ENCODE measurements at places on chromosomes 7 and 10.

DNA sequence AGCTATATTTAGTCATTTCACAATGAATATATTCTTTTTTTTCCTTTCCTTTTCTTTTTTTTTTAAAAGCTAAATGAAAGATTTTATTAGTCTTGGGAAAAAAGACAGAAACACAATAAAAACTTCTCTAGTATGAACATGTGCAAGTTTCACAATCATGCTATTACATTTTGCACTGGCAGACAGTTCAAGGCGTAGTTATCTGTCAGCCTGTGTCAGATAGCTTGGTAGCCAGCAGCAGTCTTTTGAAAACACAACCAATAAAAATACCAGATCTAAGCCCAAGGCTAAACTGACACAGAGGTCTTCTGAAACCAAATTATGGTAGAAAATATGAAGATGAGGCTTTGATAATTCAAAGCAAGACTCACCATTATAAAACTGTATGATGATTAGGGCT, 205.8 kb upstream of the TEX47 start:
- DNase-seq: no peak

- DNase-seq: no peak
Measured at GRCh38 chr10:100507357-100507732, 12.3 kb downstream of the SEC31B start.

DNA sequence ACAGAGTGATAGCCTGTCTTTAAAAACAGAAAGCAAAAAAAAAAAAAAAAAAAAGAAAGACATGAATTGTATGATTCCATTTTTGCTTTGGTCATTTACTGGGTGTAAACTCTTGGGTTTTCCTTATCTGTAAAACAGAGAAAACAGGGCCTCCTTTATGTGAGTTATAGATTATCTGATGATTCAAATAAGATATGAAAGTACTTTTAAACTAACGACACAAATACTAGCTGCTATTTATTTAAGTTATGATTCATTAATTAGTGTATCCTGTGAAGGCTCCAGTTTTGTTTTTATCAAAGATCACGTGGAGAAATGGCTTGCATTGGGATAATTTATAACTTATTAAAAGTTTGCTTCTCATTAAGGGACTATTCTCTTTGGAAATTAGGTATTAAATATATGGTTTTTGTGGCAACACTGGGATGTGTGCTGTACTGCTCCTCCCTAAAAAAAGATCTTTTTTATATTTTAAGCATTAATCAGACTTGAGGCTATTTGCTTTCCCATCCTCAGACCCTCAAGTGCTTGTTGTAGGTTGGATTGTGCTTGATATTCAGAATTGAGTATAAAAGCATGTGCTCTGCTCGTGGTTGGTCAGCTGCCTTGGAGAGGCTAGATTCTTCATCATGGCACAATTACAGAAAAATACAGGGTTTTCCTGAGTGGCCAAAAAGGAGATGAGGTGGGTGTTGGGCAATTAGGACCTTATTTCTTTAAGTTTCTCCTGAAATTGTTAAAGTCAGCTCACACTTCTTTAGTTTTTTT, 39.9 kb downstream of the NRG3 start:
- DNase-seq: no peak

GRCh38 chr10:35961501-35961900, 319.4 kb upstream of the FZD8 start:
- DNase-seq: no peak

GRCh38 chr7:72055426-72055825, 356.7 kb downstream of the CALN1 start:
- DNase-seq: no peak

DNA sequence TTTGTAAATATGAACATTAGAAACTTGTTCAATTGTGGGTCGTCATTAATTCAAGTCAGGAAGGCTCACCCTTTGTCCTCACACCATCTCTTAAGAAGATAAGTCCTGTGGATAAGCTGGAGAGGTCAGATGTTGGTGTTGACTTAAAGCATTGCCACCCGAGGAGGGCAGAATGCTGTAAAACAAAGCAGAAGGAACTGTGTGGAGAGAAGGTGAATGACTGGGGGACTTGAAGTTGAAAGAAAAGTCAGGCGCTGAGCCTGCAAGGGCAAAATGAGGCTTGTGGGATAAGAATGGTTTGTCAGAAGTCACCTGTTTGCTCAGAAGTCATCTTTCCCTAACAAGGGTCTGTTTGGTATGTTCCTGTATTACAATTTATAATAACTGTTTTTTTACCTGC, 9.1 kb downstream of the RPA3 start:
- no peak for DNase-seq

GRCh38 chr10:124573726-124574455, 112.3 kb downstream of the LHPP start:
- DNase-seq: no peak

- no peak for DNase-seq
Measured at GRCh38 chr10:50438049-50438936, 185.5 kb downstream of the SGMS1 start.

DNA sequence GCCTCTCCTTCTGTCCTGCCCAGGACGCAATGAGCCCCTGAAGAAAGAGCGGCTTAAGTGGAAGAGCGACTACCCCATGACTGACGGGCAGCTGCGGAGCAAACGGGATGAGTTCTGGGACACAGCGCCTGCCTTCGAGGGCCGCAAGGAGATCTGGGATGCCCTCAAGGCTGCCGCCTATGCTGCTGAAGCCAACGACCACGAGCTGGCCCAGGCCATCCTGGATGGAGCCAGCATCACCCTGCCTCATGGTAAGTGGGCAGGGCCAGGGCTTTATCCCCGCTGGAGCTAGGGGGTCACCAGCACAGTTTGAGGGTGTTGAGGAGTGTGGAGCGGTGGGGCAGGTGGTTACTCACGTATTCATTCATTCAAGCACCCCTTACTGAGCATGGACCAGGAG, 4.7 kb upstream of the ANKRD2 start:
- DNase-seq: no peak

DNA sequence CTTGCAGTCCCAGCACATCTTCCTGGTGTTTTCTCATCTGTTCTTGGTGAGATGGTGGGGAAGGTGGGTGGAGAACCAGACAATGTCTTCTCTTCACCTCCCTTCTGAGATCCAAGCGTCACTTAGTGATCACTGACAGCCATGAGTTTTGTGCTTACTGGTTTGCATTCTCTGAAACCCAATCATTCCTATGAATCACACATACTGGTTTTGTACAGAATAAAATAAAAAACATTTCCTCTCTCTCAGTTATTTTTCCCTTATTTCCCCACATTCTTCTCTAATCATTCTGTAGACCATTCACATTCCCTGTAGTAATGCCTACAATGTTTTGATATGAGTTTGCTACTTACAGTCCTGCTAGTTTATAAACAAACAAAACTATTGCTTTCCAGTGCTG, 143.8 kb upstream of the SLC13A1 start:
- DNase-seq: no peak

DNA sequence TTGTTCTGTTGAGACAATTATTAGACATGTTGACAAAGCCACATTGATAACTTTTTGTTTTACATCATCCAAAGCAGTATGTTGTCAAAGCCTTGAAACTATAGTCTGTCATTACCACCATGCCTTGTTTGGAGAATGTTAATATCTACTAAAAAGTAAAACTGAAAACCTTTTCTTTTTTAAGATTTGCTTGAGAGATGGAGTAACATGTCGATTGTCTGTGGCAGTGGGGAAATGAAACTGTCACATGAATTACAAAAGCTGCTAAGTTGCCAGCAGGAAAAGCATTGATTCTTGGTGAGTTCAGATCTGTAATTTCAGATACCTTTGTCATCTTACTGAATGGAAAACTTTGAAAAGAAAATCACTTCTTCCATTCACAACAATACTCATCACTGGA, 69.1 kb downstream of the TFPI2 start:
- DNase-seq: no peak

DNA sequence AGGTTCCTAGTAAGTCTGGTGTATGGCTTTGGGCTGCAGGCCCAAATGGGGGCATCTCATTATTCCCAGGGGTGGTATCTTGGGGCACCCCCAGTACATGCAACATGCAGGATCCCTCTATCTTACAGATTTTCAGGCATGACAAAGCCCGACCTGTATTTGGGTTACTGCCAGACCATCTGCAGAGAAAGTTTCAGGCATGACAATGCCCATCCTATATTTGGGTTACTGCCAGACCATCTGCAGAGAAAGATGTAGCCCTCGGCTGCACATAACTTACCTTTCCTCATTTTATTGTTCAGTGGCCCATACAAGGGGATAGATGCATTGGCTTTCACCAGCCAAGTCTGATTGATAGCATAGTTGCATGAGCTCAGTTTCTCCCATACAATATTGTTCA, 112.2 kb upstream of the RAB18 start:
- DNase-seq: no peak

GRCh38 chr7:39832519-39833085, 117.5 kb upstream of the CDK13 start:
- no peak for DNase-seq

GRCh38 chr7:8365499-8366110, 67.8 kb upstream of the NXPH1 start:
- no peak for DNase-seq

DNA sequence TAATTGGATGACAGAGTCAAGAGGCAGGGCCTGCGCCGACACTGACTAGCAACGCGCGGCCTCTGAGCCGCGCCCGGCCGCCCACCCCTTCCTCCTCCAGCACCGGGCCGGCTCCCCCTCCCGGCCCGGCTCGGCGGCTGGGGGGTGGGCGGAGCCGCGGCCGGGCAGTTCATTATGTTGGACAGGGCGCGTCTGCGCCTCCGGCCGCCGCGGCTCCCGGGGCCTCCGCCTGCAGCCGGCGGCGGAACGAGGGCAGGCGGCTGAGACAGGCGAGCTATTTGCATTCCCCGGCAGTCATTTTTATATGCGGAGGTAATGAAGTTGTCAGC, 106.7 kb downstream of the SNX10 start:
- DNase-seq: no peak

DNA sequence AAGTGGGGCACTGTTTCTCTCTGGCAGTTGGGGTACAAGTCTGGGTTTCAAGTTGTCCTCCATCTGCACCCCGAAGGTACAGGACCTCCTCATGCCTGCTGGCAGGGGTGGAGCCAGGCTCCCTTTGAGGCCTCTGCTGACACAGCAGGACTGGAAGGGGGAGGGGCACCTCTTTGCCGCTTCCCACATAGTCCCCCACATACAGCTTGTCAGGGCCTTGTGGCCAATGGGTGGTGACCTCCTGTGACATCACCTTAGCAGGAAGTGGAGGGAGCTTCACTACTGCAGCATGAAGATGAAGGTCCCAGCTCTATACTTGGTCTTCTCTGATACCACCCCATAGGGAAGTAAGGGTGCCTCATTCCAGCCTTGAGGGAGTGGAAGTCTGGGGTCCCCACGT, 167.8 kb downstream of the RAMP3 start:
- no peak for DNase-seq

DNA sequence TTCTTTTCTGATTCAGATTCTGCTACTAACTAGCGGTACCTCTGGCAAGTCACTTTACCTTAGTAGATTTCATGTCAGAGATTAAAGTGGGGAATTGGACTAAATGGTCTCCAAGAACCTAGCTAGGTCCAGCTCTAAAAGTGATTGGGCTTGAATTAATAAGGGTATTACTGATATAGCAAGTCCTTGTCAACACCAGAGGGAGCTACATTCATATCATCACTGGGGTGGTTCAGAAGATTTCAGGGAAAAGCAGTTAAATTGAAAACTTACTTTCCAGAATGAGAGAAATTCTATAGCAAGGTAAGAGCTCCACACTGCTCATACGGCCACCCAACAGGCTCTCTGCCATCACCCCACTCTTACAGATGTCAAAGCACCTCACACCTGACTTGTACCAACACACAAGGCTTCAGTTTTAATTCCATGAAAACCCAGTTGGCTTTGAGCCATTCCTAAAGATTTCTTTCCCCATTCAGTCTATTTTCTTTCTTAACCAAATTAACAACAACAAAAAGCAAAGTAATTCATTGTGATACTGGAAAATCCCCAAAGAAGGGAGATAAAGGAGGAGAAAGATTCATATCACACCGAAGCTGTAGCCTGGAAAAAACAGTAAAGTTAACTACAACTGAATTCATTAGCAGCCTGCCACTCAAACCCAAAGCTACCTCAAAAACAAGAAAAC, 38.0 kb upstream of the SPOCK2 start:
- no peak for DNase-seq
